Activated CD4-positive, alpha-beta T cell treated with anti-CD3 and anti-CD28 coated beads, Interleukin-2, amount 10 ng/mL, durations not matched to agents 24 days and 14 days (primary cell): ENCODE measurements at places on chromosomes 4 and X. TPM values are rescaled to one million over a fixed set of nuclear protein-coding genes. Genes with fewer than 3 reads are reported as not detected.
A peak's percentile ranks its signal among the peaks of the same experiment; 100 is the strongest.

GRCh38 chrX:109508915-109509314, 27.0 kb upstream of the GUCY2F start:
- DNase-seq, result no peak

GRCh38 chr4:163681208-163681821, 186.8 kb downstream of the TMA16 start:
- peak; percentile 79 for DNase-seq

Gene NAA10
- total RNA-seq, result 153 and 168 TPM in 2 replicates

Gene GPRIN3
- total RNA-seq, result 26.2 and 26.8 TPM in 2 replicates

Gene POU3F4
- not detected in 2 replicates for total RNA-seq

GRCh38 chrX:12953420-12953819, 21.5 kb upstream of the TMSB4X start:
- peak; percentile 60 for DNase-seq
